CD4-positive, alpha-beta T cell treated with Interleukin-21 for 1 hour (primary cell): ENCODE measurements at places on chromosomes 1 and 21.

- DNase-seq: no peak
Measured at GRCh38 chr1:70864302-70864701, 183.3 kb downstream of the PTGER3 start.

GRCh38 chr1:23434260-23434775, 9.8 kb upstream of the TCEA3 start:
- DNase-seq: no peak

DNA sequence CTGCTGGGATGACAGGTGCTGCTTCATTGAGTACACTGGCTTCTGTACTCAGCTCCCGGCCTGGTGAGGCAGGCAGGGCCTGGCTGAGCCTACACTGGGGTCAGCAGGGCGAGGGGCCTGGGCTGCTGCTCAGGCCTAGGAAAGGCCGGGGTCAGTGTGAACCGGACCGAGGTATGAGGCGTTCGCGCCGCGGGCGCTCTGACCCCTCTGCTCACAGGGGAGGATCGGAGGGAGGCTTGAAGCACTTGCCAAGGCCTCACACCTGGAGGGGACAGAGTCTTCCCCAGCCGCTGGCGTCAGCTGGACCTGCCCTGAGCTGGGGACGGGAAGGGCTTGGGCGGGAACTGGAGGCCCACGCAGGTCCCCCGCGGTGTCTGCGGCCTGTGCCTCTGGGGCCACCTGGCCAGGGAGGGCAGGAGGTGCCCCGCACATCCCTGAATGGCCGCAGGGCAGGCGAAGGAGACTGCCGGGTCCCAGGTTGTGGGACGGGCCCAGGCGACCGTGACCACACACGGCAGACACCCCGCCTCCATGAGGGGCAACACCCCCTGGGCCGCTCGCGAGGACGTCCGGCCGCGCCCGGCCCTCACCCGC, 466 bp downstream of the PEX10 start:
- DNase-seq: no peak

DNA sequence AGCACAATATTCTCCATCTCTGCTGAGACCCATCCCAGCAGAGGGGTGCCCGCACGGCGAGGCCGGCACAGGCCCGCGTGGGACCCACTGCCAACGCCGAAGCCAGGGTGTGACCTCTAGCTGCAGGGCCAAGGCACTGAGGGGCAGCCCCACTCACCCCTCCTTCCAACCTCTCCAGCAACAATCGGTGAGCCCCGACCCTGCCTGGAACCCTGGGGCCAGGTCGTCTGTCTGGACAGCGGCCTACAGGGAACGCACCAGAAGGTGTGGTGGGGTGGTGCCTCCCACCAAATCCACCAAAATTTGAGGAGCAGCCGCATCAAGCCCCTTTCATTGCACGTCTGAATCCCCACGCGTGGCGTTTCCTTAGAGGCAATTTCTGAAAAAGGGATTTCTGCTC, 63.0 kb upstream of the ADARB1 start:
- DNase-seq: no peak

GRCh38 chr1:18204575-18204974, 97.0 kb downstream of the IGSF21 start:
- no peak for DNase-seq

- DNase-seq: no peak
Measured at GRCh38 chr21:45545691-45546531, 3.7 kb upstream of the SLC19A1 start.

DNA sequence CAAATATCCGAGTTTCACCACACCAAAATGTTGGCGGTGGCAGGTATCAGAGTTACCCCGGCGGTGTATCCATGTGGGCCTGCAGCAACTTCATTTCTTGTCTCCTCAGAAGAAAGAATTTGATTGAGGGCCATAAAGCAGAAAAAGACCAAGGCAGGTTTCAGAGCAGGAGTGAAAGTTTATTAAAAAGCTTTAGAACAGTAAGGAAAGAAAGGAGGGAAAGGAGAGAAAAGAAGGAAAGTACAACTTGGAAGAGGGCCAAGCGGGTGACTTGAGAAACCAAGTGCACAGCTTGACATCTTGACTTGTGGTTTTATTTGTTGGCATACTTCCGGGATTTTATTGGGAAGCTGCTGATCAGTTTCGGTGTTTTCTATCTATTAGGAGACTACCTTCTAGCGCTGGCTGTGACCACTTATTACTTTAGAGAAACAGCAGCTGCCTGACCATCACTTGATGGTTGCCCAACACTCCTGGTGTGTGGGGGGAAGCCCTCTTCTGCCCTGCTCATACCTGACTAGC, 75.5 kb upstream of the RAB3GAP2 start:
- no peak for DNase-seq

- no peak for DNase-seq
Measured at GRCh38 chr1:6703016-6703415, 1.4 kb upstream of the DNAJC11 start.

DNA sequence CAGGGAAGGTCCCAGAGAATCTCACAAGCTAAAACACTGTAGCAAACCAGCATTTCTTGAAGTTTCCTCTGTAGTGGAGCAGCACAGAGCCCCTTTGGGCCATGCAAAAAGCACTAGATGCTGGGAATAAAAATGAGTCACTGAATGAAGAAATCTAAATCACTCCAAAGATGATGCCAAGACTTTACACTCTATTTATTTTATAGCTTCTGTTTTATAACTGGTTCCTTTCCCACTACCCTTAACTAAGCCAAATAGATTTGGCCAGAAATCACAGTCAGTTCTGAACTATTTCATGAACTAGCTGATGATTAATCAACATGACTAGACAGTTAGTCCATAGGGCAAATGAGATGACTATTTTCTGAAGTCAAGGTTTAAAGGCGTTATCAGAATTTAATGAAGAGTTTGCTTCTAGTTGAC, 89.5 kb downstream of the SCMH1 start:
- DNase-seq: no peak

- no peak for DNase-seq
Measured at GRCh38 chr1:224151117-224151516, 31.9 kb upstream of the DEGS1 start.

- DNase-seq: no peak
Measured at GRCh38 chr1:248798791-248799190, 26.9 kb downstream of the SH3BP5L start.

DNA sequence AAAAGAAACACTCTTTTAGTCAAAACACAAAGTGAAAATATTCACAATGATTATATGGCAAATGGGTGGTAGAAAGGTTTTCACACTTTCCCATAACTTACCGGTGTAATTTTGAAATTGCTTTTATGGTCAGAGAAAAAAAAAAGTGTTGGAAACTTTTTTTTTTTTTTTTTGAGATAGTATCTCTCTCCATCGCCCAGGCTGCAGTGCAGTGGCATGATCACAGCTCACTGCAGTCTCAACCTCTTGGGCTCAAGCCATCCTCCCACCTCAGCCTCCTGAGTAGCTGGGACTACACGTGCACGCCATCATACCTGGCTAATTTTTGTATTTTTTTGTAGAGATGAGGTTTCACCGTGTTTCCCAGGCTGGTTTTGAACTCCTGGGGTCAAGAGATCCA, 3.3 kb downstream of the IFNGR2 start:
- DNase-seq: no peak

GRCh38 chr1:10789047-10789791, 7.2 kb downstream of the CASZ1 start:
- DNase-seq: no peak

GRCh38 chr1:212007886-212008285, 27.5 kb downstream of the INTS7 start:
- DNase-seq: no peak
